ENCODE measurements at places on chromosomes 7 and 10. TPM values are rescaled to one million over a fixed set of nuclear protein-coding genes. Genes with fewer than 3 reads are reported as not detected.

DNA sequence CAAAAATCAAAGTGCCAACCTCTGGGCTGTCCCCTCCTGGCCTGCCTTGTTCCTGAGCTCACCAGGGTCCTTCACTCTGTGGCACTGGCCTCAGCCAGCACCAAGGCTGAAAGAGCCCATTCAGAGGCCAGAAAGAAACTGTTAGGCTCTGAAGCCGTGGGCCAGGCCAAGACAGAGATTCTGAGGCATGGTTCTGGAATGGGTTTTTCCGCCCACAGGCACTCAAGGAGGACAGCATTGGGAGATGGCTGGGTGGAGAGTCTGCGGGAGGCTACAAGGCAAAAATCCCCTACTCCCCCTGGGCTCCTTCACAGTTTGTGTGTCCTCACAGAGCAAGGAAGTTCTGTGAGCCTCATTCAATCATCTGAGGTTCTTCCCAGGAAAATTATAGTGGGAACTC is 31.7 kb downstream of the GRIFIN start:
- no peak overlapping the region for H3K4me3 ChIP-seq
- peaks cover 14% of the 10 kb centered on the region for H3K4me1 ChIP-seq
- H3K36me3 ChIP-seq, result no peaks in the 10 kb centered on the region
- peak; percentile 94 for DNase-seq
- peak overlapping the region; percentile 87 for H3K27ac ChIP-seq
- H3K27me3 ChIP-seq, result no peaks in the 10 kb centered on the region

DNA sequence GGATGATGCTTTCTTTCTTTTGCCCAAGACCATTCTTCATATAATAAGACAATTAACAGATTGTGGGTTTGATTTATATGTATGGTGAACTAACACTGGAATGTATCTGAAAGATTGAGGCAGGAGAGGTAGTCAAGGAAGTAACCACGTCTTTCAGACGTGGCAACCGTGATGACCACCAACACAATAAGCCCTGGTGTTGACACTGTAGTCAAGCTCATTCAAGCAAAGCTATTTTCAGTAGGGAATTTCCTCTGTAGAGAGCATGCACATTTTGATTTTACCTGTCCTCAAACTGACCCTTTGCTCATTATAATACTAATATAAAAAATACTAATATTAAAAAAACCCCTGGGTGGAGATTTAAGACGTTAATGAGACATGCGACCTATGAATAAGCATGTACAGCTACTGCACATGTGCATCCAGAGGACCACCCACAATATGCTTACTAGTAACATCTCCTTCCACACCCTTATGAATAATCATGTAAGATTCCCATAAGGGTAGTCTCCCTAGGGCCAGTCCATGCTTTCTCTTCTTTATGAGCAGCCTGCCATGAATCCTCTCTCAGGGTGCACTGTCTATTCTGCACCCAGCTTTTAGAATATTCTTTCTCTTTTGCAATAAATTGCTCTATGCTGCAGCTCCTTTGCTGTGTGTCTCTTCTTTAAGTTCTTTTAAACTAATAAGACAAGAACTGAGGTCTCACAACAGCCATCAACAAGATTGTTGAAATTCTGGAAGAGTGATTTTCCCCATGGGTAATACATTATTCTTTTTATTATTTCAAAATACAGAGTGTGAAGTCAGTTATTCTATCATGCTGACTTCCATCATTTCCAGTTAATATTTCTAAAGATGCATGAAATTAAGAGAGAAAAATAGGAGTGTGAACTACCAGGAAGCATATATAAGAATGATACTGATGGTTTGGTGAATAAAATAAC is 151.3 kb upstream of the NPVF start:
- no peak for DNase-seq
- H3K27me3 ChIP-seq, result peaks cover 25% of the 10 kb centered on the region

- H3K27me3 ChIP-seq, result no peaks in the 10 kb centered on the region
- H3K4me3 ChIP-seq, result no peak overlapping the region
- DNase-seq, result peak; percentile 71
- H3K4me1 ChIP-seq, result peaks cover 10% of the 10 kb centered on the region
- no peaks in the 10 kb centered on the region for H3K36me3 ChIP-seq
- H3K27ac ChIP-seq, result peak overlapping the region; percentile 19
Measured at GRCh38 chr7:132933072-132933458, 148.8 kb downstream of the CHCHD3 start.

DNA sequence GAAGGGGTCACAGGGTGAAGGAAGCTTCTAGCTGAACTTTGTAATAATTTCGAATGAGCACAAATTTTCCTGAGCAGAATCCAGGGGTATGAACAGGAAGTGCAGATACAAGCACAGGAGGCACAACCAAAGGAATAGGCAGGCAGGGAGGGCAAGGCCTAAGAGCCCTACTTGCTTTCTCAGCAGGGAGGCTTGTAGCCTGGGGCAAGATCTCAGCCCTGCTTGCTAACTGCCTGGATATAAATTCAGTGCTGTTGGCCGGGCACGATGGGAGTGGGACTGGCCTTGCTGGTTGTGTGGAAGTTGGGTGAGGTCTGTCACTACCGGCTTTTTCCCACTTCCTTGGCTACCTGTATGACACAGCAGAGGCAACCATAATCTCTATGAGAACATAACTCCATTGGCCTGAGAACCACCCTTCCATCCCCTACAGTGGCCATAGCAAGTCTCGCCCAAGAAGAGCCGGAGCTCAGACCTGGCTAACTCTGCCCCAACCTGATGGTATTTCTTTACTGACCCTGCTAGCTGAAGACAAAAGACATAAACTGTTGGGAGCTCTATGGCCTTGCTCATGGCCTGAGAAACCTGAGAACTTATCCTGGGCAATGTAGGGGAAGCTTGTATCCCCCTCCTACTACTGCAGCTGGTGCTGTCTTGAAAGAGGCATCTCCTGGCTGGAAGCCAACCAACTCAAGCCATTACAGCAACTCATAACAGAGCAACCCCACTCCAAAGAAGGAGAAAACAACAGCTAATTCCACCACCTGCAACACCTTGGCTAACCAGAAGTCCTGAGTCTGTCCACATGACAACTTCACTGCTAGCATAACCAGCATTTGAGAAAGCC is 27.6 kb downstream of the CLDN12 start:
- no peak overlapping the region for H3K27ac ChIP-seq
- peak; percentile 10 for DNase-seq
- H3K4me1 ChIP-seq, result no peaks in the 10 kb centered on the region
- H3K36me3 ChIP-seq, result no peaks in the 10 kb centered on the region
- no peaks in the 10 kb centered on the region for H3K27me3 ChIP-seq

DNA sequence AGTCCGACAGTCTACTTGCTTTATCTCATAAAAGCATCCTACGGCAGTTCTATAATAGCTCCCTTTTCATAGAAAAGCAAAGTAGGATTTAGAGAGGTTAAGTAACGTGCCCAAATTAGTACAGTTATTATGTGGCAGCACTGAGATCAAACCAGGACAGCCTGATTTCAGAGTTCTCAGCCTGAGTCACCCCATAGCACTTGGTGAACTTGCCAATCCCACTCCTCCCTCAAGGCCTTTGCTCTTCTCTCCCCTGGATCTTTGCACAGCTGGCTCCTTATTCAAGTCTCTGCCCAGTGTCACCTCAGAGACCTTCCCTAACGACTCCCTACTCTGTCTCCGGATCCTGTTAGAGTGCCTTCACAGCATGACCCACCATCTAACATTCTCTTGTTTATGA is 438.0 kb upstream of the NFE2L3 start:
- no peak overlapping the region for H3K27ac ChIP-seq
- H3K27me3 ChIP-seq, result no peaks in the 10 kb centered on the region
- no peak for DNase-seq
- no peaks in the 10 kb centered on the region for H3K4me1 ChIP-seq
- H3K4me3 ChIP-seq, result no peak overlapping the region

DNA sequence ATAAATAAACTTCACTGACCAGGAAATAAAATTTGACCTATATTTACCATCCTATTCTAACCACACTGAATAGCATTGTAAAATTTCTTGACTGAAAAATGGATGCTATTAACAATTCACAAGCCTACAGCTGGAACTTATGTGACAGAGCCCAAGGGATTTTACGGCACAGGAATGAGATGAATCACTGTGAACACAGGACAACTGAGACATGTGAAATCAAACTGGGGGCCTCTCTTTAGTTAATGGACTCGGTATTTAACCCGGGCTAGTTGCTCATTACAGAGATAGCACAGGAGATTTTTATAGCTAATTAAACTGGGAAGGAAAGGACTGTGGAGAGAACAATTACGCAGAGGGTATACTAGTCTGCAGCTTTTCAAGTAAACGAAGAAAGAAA is 100.6 kb downstream of the MICU1 start:
- H3K4me3 ChIP-seq, result no peak overlapping the region
- DNase-seq, result peak; percentile 40
- H3K36me3 ChIP-seq, result no peaks in the 10 kb centered on the region
- peaks cover 13% of the 10 kb centered on the region for H3K4me1 ChIP-seq
- no peaks in the 10 kb centered on the region for H3K27me3 ChIP-seq

DNA sequence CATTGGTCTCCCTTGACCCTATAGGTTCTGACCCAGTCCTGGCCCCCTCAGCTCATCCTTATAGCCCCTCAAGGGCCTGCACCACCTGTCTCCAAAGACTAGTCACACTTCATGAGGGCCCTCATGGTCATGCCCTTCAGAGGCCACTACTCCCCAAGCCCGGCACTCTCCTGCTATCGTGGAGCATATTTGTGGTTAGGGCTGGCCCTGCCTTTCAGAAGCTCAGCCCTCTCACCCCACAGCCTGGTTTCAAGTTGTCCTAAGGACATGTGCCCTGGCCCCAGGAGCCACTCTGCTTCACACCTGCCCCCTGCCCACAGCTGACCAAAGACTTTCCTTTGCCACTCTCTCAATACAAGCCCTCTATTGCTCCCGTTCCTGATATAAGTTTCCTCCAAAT is 60.3 kb upstream of the LBX1 start:
- no peak overlapping the region for H3K27ac ChIP-seq
- peaks cover 79% of the 10 kb centered on the region for H3K27me3 ChIP-seq
- H3K36me3 ChIP-seq, result no peaks in the 10 kb centered on the region
- 0 out of 2 replicates have a peak, but pooled peaks cover 3% of the 10 kb centered on the region for H3K4me1 ChIP-seq
- H3K4me3 ChIP-seq, result no peak overlapping the region

The CALCR gene
- total RNA-seq, result not detected

The STARD3NL gene
- 68.1 TPM for total RNA-seq

The HMX3 gene
- not detected for total RNA-seq

The CYP2C18 gene
- total RNA-seq, result not detected

The TMEM184A gene
- total RNA-seq, result not detected

The EVX1 gene
- not detected for total RNA-seq

The EPO gene
- total RNA-seq, result not detected

The HIPK2 gene
- total RNA-seq, result 9.1 TPM

The PCGF5 gene
- 39.8 TPM for total RNA-seq
